ENCODE measurements at places on chromosomes 2 and 18.

DNA sequence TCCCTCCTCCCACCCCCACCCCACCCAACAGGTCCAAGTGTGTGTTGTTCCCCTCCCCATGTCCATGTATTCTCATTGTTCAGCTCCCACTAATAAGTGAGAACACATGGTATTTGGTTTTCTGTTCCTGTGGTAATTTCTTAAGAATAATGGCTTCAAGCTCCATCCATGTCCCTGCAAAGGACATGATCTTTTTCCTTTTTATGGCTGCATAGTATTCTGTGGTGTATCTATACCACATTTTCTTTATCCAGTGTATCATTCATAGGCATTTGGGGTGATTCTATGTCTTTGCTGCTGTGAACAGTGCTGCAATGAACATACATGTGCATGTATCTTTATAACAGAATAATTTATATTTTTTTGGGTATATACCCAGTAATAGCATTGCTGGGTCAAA lies 12.3 kb upstream of the ASAP2 start:
- no peak for DNase-seq

GRCh38 chr2:120779781-120780283 lies 44.2 kb downstream of the GLI2 start:
- no peak for DNase-seq

- no peak for DNase-seq
These were observed 8.5 kb downstream of the STAM2 start for GRCh38 chr2:152167065-152167464.

GRCh38 chr2:222882484-222882928 lies 21.7 kb downstream of the ACSL3 start:
- DNase-seq = no peak

DNA sequence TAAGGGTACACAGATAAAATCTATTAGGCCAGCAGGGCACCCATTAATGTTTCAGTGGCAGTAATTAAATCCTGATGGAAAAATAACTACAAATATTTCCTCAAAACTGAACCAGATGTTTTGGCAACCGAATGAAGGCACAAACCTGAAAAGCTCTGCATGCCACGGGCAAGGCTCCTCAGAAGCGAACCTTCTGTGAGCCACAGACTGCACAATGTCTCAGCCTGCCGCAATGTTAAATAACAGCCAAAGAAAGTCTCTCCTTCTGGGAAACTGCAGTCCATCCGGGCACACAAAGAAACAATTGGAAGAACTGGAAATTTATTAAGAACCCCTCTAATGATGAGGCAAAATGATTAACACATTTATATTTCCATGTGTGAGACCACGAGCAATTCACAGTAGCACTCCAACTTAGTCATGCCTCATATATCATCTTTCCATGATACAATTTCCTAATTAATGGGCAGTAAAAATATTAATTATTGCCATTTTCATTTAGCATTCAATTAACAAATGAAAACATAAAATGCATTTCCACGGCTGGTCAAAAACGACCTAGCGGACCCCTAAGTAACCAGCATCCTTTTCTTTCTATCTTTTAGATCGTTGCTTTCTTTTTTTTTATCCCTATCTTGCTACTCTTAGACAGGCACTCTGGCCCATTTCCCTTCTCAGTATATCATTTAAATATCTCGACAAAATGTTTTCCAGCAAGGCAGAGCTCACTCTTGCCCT lies 237.5 kb downstream of the EPHA4 start:
- no peak for DNase-seq

DNA sequence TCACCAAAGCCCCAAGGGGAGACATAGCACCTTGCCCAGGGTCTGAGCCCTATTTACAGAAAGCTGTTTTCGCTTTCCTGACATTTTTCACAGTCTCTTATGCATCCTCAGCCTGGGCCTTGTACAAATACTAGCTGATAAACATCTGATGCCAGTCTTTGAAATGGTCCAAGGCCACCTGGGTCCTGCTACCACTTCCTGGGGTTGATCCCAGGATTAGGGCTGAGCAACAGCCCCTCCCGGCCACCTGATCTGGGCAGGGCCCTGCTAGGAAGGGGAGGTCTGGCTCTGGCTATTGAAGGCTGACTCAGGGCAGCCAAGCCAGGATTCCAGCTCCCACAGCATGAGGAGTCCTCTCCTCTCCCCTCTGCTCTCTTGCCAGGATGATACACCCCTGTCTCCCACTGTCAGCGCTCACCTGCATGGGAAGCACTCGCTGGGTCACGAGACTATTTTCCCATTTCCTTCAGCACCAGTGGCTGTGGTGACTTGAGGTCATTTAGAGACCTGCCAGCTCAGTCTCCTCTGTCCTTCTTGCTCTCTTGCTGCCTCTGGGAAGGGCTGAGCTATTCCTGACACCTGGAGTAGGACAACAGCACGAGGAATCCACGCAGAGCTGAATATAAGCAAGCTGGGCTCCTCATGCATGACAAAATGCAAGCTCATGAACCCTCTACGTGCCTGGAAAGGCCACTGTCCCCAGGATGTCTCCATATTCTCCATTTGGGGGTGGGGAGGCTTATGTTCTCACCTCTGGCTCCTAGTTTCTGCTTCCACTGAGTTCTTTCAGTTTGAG lies 53.0 kb upstream of the LGALSL start:
- DNase-seq = peak; percentile 69

DNA sequence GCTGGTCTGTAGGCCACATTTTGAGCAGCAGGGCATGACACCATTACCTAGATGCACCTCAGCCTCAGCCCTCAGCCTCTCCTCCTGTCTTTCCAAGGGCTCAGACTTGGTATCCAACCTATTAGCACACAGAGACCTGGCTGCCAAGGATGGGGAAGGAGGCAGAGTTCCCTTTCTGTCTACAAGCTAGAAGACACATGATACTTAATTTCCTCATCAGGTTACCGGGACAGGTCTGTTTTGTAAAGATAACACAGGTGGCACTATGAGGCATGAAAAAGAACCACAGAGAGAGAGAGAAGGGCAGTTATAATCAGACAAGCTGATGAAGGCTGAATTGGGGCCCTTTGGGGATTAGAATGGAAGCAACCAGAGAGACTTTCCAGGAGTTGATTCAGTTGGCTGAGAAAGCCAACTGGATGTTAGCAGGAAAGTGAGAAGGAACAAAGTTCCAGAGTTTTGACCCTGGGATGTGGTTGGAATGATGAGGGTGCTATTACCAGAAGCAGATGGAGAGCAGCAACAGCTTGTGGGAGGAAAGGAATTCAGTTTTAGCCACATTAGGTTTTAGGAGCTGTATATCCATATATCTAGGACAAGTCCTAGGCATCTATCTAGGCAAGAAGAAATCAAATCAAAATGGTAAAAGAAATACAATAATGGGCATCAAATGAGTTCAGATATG lies 46.0 kb upstream of the RMND5A start:
- DNase-seq = no peak

DNA sequence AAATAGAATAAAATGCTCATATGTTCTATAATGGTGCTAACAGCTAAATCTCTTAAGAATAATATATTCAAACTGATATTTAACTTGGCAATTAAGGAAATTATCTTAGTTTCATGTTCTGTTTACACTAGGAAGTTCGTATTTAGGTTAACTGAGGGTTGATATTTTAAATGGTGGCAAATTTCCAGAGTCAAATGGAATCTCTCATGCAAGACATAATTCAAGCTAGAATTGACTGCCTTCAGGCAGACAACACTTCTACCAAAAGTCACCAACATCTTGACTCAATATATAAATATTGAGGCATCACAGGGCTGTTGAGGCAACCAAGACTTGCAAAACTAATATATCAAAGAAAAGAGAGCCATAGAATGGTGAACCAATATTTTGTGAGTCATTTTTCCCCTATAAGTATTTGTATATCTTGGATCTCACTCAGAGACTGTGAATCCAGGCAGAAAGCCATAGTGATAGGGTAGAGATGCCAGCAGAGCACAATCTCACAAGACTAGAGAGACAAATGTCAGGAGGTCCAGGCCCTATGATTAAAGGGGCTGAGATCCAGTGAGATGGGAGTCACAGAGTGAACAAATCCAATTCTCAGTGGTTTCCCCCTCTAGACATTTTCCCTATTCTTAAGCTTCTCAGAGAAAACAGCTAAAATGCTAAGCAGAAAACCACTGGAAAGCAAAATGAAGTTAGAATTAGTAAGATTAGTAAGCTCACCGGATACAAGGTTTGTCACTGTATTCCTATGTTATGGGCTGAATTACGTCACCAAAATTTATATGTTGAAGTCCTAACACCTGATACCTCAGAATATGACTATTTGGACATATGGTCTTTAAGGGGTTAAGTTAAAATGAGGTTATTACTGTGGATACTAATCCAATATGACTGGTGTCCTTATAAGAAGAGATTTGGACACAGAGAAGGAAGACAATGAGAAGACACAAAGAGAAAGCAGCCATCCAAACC lies 358.2 kb upstream of the UBE2E3 start:
- DNase-seq = no peak

DNA sequence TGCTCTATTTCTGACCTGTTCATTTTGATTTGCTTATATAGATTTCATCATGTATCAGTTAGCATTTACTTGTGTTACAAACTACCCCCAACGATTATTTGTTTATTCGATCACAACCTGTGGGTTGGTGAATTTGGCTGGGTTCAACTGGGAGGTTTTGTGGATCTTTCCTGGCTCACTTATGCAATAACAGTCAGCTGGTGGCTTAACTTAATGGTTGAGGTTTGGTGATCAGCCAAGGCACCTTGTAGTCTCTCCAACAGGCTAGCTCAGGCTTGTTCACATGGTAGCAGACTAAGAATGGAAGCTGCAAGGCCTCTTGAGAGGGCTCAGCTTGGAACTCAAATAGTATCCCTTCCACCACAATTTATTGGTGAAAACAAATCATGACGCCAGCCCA lies 5.4 kb upstream of the PUM2 start:
- DNase-seq = no peak

GRCh38 chr2:8680822-8681760 lies 765 bp upstream of the ID2 start:
- DNase-seq = peak; percentile 61

GRCh38 chr2:120642646-120643045 lies 93.0 kb upstream of the GLI2 start:
- DNase-seq = no peak

DNA sequence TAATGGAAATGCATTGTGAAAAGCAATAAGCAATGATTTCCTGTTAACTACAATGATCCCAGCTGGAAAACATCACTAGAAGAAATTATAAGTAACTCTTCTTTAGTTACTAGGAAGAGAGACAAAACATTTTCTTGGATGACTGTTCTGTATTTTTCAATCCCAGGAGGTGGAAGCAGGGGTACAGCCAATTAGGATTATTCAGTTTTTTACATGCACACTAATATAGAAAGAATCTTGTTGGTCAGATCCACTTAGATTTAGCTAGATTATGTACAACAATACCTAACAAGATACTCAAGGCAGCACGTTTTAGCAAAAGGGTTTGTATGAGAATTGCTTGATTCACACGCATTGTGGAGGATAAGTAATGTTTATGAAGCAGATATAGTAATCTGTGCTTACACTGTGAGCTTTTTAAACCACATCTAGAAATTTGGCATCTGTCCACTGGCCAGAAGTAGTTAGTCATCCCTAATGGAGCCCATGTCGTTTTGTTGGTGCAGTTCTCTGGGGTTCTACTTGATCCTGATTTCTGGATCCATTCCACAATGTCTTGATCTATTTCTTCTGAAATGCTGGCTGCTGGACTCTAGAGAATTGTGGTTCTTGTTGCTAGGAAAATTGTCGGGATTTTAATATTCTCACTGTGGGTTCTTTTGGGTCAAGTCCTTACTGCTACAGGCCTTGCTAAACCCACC lies 199.7 kb downstream of the ADCYAP1 start:
- DNase-seq = no peak

DNA sequence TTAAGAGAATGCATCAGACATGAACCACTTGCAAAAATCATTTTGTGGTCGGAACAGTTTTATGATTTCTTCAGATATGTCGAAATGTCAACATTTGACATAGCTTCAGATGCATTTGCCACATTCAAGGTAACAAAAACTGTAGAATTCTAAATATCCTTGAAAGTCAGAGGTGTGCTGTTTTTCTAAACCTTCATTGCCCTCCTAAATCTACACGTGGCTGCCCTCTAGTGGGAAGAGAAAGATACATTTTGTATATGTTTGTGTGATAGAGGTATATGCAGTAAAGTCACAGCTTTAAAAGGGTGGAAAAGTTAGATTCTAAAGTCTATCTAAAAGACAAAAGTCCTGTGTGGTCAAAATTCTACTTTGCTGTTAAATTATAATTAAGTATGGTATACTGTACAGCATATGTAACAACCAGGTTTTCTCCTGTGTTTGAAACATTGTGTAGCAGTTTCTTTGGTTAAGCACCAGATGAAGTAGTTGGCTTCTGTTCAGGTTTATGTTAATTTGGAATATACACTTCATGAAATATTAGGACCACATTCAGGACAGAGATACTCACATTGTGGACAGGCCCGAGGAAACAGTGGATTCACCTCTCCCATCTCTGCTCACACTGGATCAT lies 65.9 kb upstream of the ITM2C start:
- peak; percentile 82 for DNase-seq

- no peak for DNase-seq
These were observed 473.3 kb downstream of the LPIN1 start for GRCh38 chr2:12219761-12220160.

DNA sequence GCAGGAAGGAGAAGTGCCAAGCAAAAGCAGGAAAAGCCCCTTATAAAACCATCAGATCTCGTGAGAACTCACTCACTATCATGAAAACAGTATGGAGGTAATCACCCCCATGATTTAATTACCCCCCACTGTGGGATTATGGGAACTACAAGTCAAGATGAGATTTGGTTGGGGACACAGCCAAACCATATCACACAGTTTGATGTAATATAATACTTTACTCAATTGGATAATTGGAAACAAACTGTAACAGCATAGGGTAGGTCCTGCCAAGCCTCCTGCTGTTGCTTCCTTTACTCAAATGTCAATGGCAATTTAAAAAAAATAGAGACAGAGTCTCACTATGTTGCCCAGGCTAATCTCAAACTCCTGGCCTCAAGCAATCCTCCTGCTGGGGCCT lies 15.5 kb upstream of the METTL21A start:
- no peak for DNase-seq

DNA sequence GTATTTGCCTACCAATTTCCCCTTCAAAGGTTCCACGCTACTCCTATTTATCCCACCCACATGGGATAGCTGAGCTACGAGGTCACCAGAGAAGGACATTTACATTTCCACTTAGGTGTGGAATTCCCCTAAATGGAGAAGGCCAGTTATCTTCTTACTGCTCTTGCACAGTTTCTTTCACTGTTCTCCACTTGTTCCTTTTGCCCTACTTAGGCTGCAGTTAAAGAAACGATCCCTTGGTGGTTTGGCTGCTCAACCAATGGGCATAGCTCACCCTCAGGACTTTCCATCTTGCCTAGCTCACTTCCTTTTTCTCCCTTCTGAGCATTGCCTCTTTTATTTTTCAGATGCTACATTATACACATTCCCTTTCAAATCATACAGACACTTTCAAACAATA lies 11.2 kb upstream of the NABP1 start:
- DNase-seq = no peak

DNA sequence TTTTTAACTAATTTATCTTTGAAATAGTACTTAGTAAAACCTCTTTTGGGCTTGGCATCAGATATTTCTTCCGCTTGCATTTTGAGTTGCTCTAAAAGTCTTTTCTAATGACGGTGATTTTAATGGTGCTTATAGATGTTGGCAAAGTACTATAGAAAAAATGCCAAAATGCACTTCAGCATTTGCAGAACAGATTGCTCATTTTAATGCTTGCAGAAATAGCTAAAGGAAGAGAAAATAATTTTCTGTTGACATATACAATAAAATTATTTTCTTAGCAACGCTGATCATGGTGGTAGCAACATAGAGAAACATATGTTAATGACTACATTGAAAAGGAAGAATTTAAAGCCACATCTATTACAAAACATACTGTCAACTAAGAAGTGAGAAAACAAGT lies 170.7 kb downstream of the STK39 start:
- no peak for DNase-seq

GRCh38 chr2:16137080-16137755 lies 196.9 kb downstream of the MYCN start:
- DNase-seq = peak; percentile 50

All from HT-29 (cell line).